Astrocyte (in vitro differentiated cells and primary cell): ENCODE measurements at places on chromosomes 3 and 15. TPM values are rescaled to one million over a fixed set of nuclear protein-coding genes. Genes with fewer than 3 reads are reported as not detected.
A peak's percentile ranks its signal among the peaks of the same experiment; 100 is the strongest.

DNA sequence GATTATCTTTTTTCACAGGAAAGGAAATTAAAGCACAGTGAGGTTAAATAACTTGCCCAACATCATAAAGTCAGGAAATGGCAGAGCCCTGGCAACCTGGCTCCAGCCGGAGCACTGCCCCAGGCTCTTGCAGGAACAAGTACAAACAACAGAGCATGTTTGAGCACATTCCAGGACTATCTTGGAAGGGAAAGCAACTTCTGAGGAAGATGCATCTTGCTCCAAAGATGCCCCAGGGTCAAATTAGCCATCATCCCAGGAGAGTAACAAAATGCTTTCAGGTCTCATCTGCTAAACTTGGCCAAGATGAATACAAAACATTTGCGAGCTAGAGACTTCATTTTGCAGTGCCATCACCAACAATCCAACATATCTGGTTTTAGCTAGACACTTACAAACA, 162.4 kb upstream of the LRRN1 start:
- peak; percentile 24 for DNase-seq

GRCh38 chr15:97902140-97902780, 58.2 kb upstream of the ARRDC4 start:
- no peak for DNase-seq

- DNase-seq = no peak
Observed at GRCh38 chr15:56076640-56077039, 83.2 kb upstream of the NEDD4 start.

- DNase-seq = no peak
Observed at GRCh38 chr3:23550402-23550801, 255.4 kb upstream of the UBE2E1 start.

GRCh38 chr15:96331144-96331944, 844 bp downstream of the NR2F2 start:
- peak; percentile 29 for DNase-seq

- DNase-seq = no peak
Observed at GRCh38 chr3:74883690-74884089, 269.2 kb upstream of the CNTN3 start.

DNA sequence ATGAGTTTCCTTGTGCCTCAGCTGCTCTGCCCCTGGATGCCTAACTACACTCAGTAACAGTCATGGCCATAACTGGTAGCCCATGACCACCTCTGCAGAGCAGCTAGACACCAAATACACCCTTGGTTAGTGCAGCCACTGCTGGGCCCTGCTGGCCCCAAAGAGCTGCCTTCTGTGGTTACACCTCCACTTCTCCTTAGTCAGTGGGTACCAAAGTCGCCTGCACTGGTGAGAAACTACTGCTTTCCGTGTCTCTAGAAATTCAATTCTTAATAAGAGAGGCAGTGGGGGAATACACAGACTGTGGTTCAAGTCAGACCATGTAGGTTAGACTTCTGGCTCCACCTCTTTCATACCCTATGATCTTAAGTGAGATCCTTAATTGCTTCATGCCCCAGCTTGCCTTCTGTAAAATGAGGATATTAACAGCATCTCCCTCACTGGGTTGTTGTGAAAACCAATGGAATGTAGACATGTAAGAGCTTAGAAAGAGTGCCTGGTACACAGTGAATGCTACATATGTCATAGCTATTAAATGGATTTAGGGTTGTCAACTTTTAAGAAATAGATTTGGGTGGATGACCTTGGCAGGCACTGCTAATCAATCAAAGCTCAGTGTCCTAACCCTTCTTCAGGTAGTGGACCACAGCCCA, 18.2 kb downstream of the HEG1 start:
- no peak for DNase-seq

- DNase-seq = peak; percentile 26
Observed at GRCh38 chr3:130783629-130784028, 37.0 kb upstream of the PIK3R4 start.

SMCO1 gene
- total RNA-seq = not detected in 2 replicates

WNT7A gene
- total RNA-seq = 0.46 and 1.7 TPM in 2 replicates

DNA sequence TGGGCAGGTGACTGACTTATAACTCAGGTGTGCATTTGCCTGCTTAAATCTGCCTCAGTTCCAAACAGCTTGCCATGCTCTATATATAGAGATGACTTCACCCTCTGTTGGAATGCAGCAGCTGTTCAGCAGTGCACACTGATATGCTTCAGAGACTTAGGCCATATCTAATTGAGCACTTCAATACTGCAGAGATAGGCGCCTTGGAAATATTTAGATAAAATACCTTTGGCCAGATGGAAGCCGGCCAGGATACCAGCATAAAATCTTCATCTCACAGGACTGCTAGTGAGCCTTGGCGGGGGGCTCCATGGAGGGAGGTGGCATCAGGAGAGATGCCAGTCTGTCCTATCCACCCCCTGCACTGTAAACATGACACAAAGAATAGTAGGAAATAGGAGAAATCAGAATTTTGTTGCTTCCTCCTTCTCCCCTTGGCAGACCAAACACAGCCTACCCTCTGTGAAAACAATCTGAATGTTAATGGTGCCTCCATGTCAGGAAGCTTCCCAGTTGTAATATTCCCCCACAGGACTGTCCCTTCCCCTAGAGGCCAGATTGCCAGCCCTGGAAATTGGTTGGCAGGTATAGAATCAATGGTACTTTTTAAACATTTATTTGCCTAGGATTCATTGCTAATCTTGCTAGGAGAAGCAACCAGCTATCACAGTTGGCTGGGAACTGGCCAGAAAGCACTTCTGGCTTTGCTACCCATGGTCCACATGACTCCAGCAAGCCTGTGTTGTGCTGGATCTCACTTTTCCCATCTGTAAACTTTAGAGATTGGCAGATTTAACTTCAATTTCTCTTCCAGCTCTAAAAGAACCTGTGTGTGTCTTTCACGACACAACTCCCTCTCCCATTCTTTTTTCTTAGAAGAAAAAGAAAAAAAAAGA, 215.5 kb upstream of the KCNMB2 start:
- peak; percentile 82 for DNase-seq

DNA sequence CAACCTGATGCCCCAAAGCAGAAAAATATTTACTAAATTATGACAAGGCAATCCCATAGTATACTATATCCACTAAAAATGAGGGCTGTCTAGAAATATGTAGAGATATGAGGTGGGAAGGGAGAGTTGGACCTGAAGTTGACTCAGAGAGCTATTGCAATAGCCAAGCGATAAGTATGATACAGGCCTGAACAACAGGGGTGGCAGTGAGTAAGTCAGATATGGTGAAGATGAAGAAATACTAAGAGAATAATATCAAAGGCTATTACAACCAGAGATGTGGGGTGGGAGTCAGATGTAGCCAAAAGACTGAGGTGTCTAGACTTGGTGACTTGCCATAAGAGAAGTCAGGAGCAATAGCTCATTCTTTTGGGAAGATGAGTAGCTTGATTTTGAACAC, 9.2 kb downstream of the HSPBAP1 start:
- peak; percentile 62 for DNase-seq

ZNF385D gene
- 7.8 and 8.0 TPM in 2 replicates for total RNA-seq

DNA sequence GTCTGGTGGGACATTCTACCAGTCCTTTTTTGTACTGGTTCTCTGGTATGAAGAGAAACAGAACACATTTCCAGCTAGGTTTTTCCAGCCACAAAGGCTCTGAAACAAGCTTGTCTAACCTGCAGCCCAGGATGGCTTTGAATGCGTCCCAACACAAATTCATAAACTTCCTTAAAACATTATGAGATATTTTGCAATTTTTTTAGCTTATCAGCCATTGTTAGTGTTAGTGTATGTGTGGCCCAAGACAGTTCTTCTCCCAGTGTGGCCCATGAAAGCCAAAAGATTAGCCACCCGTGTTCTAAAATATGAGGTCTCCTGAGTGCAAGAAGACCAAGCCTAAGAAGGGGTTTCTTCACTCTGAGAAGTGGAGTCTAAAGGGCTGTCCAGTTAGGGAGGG, 18.4 kb upstream of the TIMP4 start:
- no peak for DNase-seq

DNA sequence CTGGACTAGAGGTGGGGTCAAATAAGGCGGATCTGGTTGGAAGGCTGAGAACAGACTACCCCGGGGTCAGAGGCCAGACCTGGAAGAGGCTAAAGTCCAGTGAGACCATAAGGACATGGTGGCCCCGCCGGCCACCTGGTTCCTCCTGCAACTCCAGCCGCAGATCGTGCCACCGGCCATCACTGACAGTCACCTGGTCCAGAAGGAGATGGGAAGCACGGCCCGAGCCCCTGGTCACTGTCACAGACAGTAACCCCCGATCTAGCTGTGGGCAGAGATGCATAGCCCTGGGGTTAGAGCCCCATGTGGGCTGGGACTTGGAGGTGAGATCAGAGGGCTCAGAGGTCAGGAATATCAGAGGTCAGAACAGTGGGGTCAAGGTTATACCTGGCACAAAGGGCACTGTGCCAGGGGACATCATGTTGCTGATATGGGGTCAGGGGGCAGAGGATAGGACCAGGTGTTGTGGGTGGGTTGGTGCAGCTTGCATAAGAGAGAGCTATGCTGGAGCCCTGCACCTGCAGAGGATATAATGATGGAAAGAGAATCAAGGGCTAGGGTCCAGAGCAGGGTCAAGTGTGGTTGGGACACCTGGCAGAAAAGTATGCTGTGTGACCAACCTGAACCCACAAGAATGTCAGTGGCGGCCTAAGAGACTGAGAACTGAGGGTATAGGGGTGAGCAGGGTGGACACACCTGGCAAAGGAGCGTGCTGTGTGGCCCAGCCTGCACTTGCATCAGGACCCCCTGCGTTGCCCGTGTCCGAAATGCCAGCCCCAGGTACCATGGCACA, 9.6 kb downstream of the CELSR3 start:
- no peak for DNase-seq

CPN2 gene
- total RNA-seq = not detected in 2 replicates

DNA sequence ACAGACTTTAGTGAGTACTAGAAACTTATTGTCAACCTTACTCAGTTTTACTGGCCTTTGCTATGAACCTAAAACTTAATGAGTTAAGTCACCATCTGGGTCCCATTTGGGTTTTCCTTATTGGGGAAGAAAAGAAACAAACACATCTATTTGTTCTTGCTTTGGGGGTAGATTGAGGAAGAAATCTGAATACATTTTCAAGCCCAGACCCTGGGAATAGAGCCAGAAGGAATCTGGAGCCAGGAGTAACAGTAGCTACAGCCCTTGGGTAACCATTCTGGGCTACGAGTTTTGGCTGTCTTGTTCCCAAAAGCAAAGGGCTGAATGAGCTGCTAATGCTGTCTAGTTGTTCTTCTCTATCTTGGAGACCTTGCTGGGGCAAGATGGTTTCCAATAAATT, 16.5 kb downstream of the SLC12A1 start:
- DNase-seq = no peak

SERP1 gene
- total RNA-seq = 119 and 131 TPM in 2 replicates

GRCh38 chr3:155658006-155658405, 86.9 kb downstream of the PLCH1 start:
- DNase-seq = no peak

DNA sequence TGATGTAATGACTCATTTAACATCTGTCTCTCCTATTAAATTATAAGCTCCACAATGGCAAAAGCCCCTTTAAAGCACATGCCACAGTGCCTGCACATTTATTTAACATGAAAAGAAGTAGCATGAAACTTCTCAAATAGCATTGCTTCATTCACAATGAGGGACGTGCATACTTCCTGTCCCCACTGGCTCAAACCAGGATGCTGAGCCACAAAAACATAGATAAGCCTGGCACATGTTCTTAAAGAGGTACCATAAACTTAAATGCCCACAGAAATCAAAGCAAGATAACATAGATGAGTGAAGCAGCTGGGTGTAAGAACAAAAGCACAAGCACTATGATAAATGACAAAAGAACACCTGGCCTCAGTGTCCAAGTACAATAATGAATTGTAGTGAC, 3.8 kb downstream of the TP53BP1 start:
- DNase-seq = no peak

UNC13C gene
- 0.18 and 0.50 TPM in 2 replicates for total RNA-seq

ACAN gene
- total RNA-seq = 0.34 and 0.36 TPM in 2 replicates

DOCK3 gene
- 3.1 and 3.3 TPM in 2 replicates for total RNA-seq

CCR3 gene
- total RNA-seq = not detected in 2 replicates

DNA sequence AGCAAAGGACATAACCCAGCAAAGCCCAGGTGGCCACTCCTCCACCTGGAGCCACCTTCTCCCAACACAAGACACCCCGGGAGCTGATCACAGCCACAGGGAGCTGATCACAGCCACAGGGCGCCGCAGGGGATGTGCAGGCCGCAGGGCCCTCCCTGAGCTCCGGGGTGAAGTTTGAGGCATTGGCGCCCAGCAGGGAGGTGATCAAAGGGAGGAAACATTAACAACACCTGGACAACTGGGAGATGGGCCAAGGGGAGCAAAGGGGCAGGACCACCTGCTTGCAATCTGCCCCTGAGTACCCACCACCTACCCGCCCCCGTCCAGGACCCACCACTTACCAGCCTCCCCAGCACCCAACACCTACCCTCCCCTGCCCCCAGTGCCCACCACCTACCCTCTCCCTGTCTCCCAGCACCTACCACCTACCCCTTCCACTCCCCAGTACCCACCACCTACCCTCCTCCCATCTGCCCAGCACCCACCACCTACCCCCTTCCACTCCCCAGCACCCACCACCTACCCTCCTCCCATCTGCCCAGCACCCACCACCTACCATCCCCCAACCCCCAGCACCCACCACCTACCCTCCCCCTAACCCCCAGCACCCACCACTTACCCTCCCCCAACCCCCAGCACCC, 2.4 kb downstream of the UROC1 start:
- DNase-seq = no peak

- DNase-seq = peak; percentile 85
Observed at GRCh38 chr3:149224736-149225594, 3.3 kb upstream of the CP start.

GRCh38 chr3:197746209-197746608, 3.5 kb upstream of the FYTTD1 start:
- DNase-seq = no peak

GOLGA6A gene
- total RNA-seq = 0.30 and 0.31 TPM in 2 replicates

DNA sequence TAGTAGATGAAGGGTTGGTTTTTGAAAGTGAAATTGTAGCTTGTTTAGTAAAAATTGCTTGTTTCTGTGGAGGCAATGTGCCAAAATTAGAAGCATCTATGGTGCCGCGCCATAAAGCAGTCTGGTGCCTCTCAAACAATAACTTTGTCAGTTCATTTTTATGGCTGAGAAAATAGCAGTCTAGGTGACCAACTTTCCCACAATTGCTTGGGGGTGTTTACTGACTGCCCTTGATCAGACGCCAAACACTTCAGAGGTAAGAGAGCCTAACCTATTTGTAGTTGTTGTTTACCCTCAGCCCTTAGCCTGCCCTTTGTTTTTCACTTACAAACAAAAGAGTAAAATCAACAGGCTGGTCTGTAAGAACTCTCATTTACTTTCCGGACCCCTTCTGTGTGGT, 174.5 kb downstream of the FNDC3B start:
- DNase-seq = no peak

GRCh38 chr3:109927161-109927560, 589.8 kb upstream of the DPPA4 start:
- DNase-seq = peak; percentile 97

GRCh38 chr15:51048308-51048707, 46.4 kb downstream of the TNFAIP8L3 start:
- DNase-seq = no peak

- DNase-seq = no peak
Observed at GRCh38 chr3:166125179-166125578, 288.0 kb upstream of the BCHE start.

GRCh38 chr3:133113526-133113925, 75.3 kb downstream of the TMEM108 start:
- peak; percentile 64 for DNase-seq

GRCh38 chr15:33135355-33135781, 59.1 kb downstream of the FMN1 start:
- DNase-seq = peak; percentile 29
